ENCODE measurements at places on chromosomes 6 and 20.

DNA sequence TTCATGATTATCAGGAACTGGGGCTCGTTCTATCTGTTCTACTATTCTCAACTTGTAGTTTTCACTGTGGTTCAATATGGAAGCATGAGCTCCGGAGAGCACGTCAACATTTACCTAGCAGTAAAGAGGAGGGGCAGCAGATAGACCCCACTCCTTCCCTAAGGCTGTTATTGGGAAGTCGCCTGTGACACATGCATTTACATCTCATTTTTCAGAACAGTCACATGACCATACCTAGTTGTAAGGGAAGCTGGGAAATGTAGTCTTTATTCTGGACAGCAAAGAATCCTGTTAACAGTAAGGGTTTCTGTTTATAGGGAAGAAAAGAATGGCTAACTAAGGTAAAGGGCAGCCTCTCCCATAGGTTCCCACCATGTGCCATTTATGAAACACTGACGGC is 158.3 kb downstream of the ZFP64 start:
- peak; percentile 56 for DNase-seq

DNA sequence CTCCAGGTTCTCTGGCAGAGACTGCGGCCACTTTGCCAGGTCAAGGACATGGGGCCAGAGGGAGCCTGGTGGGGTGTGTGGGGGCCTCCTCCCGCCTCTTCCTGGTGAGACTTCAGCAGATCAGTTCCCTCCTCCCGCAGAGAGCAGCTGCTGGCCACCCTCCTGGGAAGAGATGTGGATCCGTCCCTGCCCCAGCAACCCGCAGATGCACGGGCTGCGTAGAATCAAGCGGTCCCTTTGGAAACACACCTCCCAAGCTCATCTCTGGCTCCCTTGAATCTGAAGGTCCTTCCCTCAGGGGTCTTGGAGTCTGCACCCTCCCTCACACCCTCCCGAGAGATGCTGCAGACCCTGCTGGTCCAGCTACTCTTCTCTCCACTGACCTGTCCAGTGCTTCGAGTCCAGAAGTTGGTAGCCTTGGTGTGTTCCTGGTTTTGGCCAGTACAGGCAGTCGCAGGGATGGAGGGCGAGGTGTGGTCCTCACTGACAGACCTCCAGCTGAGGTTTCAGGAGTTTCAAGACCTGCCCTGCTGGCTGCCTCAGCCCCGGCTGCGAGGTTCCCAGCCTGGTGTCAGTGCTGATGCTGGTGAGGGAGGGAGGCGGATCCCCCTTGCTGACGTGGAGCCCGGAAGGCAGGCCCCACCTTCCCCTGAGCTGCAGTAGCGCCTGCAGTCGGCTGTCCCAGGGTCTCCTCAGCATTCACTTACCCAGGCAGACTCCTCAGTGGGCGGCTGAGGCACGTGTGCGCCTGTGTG is at the start of gene NPBWR2:
Gene NPBWR2 (minus strand): TSS at position 585 of the 755 bp plus-strand sequence. CDS start 734 bp downstream, outside the sequence.
- no peak for DNase-seq

DNA sequence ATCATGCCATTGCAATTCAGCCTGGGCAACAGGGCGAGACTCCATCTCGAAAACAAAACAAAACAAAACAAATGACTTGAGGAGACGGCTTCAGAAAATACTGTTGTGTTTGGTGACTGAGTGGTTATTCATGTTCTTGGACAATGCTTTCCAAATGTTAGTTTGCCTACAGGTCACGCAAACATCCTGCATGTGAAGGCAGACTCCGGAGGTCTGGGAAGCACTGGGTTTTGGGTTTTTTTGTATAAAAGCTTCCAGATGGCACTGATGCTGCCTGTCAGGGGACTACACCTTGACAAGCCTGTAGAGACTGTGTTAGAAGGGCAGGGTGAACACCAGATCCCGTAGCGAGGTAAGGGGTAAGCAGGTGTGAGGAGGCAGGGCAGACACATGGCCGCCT is 81.7 kb downstream of the THBS2 start:
- DNase-seq: peak; percentile 37

- DNase-seq: no peak
These were observed 6.2 kb downstream of the C20orf204 start for GRCh38 chr20:64042054-64042781.

- DNase-seq: peak; percentile 91
These were observed 29.4 kb upstream of the CLIC5 start for GRCh38 chr6:46044881-46045617.

GRCh38 chr20:43863330-43863729 is 51.3 kb upstream of the TOX2 start:
- no peak for DNase-seq

DNA sequence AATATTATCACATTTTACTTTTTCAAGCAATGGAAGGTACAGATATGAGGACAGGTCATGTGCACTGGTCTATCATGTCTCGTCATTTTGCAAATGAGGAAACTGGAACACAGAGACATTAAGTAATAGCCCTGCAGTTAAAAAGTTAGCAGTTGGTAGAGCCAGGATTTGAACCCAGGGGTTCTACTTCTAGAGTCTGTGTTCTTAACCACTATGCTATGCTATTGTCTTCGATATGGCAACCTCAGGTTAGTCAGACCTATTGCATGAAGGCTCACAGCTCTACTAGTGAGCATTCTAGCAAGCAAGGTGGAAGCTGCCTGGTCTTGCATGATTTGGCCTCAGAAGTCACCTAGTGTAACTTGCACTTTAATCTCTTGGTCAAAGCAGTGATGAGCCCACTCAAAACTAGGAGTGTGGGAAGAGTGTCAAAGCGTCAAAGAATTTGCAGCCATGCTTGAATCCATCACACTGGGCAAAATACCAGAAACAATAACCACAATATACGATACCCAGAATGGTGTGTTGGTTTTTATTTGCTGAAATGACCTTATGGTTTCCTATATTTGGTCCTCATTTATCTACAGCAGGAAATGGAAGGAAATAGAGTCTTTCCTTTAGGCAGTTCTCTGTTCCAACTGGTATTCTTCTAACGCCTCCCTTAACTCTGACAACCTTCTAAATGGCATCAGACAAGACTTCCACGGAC is 20.4 kb upstream of the BMP2 start:
- peak; percentile 27 for DNase-seq

DNA sequence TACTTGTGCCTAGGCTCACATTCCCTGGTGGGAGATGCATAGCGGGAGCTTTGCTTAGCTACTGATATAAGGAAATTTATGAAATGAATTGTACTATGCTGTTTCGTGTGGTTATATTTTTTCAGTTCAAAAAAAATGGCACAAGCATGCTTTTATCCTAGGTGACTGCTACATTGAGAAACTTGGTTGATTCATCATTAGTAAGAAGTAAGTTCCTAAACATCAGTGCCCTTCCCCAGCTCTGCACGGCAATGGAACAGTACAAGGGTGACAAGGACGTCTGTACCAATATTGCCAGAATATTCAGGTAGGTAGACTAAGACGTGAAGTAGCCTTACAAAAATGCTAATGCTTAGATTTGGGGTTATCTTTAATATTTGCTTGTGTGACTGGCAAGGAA is 79.7 kb downstream of the ARMC2 start:
- DNase-seq: no peak

DNA sequence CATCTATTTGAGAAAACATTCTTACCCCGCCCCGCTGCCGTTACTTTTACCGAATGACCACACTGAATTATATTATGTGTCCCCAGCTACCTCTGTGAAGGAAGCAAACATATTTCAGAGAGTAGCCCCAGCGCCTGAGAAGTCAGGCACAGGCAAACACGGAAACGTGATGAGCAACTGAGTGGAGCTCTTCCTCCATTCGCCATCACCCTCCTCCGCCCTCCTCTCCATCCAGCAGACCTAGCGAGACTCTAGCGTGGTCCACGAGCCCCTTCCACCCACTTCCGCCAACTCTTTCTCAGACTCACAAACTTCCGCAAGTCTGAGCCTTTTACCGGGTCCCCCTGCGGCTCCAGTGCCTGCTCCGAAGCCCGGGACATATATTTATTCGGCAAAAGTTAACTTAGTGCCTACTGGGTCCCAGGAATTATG is 582 bp downstream of the SNRPB start:
- peak; percentile 62 for DNase-seq

DNA sequence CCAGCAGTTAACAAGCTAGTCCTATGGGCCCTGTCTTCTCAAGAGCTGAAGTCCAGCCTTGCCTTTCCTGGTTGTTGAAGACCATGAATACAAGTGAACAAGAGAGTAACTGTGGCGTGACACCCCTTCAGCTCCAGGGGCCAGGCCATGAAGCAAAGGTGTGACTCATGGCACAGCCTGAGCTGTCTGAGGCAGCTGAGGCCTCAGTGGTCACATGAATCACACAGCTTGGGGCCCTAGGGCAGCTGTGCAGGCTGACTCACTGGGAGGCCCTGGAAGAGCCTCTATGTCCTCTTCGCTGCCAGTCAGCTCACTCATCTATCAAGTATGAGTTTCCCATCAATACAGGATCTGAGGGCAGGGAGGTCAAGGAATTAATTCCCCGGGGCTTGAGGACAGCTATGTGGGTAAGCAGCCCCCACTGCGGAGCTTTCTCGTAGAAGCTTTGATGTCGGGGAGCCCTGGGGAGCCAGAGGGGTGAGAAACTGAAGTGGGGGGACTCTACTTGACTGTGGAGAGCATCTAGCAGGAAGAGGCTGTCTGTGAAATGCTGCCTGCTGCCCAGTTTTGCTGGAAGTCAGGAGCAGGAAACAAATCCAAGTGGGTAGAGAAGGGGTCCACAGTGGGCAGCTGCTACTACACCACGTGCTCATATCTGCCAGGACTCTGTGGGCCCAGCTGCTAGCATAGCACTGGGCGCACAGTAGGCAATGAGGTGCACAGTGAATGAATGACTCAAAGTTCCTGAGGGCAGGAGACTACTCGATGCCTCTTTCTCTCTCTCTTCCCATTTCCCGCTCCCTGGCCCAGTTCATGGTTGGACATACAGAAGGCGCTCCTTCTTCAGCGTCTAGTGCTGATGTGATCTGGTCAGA is 13.7 kb upstream of the FAM83C start:
- peak; percentile 99 for DNase-seq

- peak; percentile 92 for DNase-seq
These were observed 122.8 kb downstream of the ALDH8A1 start for GRCh38 chr6:134826889-134827737.

DNA sequence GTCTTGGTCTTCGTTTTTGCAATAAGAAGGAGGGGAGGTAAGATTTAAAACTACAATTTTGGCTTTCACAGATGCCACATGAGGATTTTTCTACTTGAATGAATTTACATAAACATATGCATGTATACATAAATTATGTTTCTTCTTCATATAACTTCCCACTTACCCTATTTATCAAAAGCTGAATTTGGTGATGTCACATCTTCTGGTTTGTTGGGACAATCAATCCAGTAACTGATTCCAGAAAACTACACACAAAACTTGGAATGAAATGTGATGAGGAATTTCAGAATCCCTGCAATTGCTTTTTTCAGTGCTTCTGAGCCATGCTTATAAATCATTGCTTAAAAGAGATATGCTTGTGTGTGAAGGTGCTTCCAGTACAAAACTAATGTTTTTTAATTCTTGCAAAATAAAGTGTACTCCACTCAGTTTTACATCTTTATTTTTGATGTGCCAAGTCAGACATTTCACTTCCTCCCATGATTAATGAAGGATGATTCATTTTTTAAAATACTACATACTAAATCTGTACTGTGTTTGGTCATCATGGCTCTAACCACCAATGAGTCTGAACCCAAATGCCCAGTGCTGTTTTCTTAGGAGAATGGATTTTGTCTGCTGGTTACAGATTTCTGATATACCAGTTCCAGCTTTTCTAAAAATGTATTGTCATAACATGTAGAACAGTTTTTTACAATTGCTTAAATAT is 32.1 kb upstream of the RIN2 start:
- DNase-seq: peak; percentile 10
